Naive B cell (primary cell): ENCODE measurements at places on chromosomes 5 and 9. TPM values are rescaled to one million over a fixed set of nuclear protein-coding genes. Genes with fewer than 3 reads are reported as not detected.

TAF11L10 gene
- polyA plus RNA-seq, result not detected

LECT2 gene
- not detected for polyA plus RNA-seq

- no peaks in the 10 kb centered on the region for H3K4me1 ChIP-seq
- H3K4me3 ChIP-seq, result no peak overlapping the region
Observed at GRCh38 chr5:77797136-77797535, 21.0 kb upstream of the TBCA start.

DNA sequence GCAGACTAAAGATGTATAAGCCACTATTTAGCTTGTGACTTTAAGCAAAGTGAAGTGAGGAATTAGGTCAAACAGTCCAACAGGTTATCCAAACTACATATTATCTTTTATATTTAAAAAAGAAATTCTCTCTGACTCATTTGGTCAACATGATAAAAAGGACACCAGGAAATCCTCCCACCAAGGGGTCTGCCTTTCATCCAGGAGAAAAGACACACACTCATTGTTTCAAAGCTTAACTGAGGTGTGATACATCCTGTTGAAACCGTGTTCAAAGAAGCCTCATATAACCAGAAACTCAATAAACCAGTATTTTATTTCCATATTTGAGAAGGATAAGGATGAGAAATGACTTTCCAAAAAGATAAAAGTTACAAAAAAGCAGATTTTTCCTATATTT lies 417.1 kb downstream of the HCN1 start:
- H3K4me3 ChIP-seq, result no peak overlapping the region
- H3K4me1 ChIP-seq, result no peaks in the 10 kb centered on the region
- no peak for DNase-seq
- no peaks in the 10 kb centered on the region for H3K27me3 ChIP-seq

DNA sequence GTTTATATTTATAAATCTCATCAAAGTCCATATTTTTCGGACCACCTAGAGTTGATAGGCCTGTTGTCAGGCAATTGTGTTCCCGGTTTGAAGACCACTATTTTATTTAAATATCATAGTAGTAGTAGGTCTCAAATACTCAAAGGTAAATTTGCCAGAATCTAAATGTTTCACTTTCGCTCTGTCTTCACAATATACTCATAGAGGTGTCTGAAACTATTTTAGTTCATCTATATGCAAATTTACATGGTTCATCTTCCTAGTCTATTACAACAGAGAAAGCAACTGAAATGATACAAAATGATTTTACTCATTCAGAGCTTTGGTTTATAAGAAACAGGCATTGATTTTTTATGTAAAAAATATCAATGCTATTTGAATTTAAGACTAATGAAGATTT lies 1897.5 kb downstream of the EFNA5 start:
- no peaks in the 10 kb centered on the region for H3K4me1 ChIP-seq
- H3K27ac ChIP-seq, result no peak overlapping the region
- no peak overlapping the region for H3K4me3 ChIP-seq
- H3K36me3 ChIP-seq, result no peaks in the 10 kb centered on the region
- DNase-seq, result no peak

GRCh38 chr5:35847491-35847890 lies 9.2 kb upstream of the IL7R start:
- DNase-seq, result no peak
- H3K4me1 ChIP-seq, result peaks cover 7% of the 10 kb centered on the region
- no peaks in the 10 kb centered on the region for H3K36me3 ChIP-seq
- H3K4me3 ChIP-seq, result no peak overlapping the region

DNA sequence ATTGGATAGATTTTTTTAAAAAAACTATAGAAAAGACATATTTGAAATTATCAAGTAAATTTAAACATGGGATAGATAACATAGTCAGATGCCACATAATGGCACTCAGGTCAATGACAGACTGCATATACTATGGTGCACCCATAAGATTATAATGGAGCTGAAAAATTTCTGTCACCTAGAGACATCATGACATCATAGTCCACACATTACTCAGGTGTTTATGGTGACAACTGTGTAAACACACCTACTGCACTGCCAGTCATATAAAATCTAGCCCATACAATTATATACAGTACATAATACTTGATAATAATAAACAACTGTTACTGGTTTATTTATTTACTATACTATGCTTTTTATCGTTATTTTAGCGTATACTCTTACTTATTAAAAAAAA lies 58.6 kb downstream of the CPLANE1 start:
- H3K4me3 ChIP-seq, result no peak overlapping the region
- no peak overlapping the region for H3K27ac ChIP-seq
- no peaks in the 10 kb centered on the region for H3K4me1 ChIP-seq
- H3K27me3 ChIP-seq, result no peaks in the 10 kb centered on the region
- H3K36me3 ChIP-seq, result peaks cover 8% of the 10 kb centered on the region
- DNase-seq, result no peak
